RCC 7860 (cell line): ENCODE measurements at places on chromosomes 16 and 17.
A peak's percentile ranks its signal among the peaks of the same experiment; 100 is the strongest.

- peak; percentile 85 for DNase-seq
These were observed 934 bp downstream of the MAFG start for GRCh38 chr17:81926451-81927151.

- no peak for DNase-seq
These were observed 5.3 kb downstream of the DEF8 start for GRCh38 chr16:89953671-89954406.

DNA sequence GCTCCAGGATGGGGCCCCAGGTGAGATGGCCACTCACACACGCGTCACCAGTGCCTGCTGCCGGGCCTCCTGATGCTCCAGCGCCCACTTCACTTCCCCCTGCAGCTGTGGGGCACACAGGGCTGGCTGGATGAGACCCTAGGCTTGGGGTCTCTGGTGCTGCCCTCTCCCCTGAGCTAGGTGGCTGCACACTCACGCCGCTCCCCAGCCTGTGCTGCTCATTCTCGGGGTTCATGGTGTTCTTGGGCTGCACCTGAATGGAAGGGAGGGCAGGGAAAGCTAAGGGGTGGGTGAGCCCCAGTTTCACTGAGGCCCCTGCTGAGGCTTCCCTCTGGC is 1.2 kb downstream of the CCDC78 start:
- no peak for DNase-seq

DNA sequence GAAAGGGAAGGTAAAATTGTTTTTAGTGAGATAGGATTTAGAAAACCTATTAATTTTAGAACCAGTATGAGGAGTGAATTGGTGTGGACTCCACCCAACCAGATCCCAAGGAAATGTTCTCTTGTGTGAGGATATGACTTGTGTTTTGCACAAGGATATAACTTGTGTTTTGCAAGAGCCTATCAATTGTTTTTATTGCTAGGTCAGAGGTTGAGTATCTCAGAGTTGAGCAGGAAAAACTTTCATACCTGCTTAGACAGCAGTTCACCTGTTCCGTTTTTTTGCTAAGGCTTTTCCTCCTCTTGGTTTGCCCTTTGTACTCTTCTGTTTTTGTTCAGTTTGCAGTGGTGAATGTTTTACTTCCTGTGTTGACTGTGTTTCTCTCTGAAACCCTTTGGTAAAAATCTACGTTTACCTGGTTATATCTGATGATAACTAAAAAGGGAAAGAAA is 5.1 kb downstream of the NBR1 start:
- DNase-seq: no peak

DNA sequence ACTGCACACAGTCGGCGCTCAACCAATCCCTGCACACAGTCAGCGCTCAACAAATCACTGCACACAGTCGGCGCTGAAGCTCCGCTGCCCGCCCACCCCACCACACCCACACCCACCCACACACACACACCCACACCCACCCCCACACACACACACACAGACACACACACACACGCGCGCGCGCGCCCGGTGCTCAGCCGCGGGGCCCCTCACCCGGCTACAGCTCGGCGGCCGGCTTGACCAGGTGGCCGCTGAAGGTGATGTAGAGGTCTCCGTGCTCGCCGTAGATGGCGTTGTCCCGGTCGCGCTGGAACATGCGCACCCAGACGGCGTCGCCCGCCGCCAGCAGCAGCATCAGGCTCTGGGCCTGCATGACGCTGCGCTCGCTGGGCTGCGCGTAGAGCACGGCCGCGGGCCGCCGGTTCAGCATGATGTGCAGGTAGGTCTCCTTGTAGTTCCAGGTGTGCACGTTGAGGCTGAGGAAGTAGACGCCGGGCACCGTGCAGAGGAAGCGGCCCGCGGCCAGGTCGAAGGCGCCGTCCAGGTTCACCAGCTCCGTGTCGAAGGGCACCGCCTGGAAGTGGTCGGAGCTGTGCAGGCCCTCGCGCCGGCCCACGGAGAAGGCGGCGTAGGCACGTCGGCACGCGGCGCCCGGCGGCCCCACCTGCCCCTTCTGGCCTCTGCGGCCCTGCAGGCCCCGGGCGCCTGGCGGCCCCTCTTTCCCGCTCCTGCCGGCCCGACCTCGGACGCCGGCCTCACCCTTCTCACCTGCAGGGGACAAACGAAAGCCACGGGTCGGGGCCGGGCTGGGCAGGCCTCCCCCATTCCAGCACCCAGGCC is 2.5 kb downstream of the C1QTNF8 start:
- DNase-seq: no peak

- DNase-seq: peak; percentile 9
These were observed 2.3 kb downstream of the NDUFB10 start for GRCh38 chr16:1961651-1962067.

- DNase-seq: no peak
These were observed 36.4 kb upstream of the CD300E start for GRCh38 chr17:74659889-74660288.

DNA sequence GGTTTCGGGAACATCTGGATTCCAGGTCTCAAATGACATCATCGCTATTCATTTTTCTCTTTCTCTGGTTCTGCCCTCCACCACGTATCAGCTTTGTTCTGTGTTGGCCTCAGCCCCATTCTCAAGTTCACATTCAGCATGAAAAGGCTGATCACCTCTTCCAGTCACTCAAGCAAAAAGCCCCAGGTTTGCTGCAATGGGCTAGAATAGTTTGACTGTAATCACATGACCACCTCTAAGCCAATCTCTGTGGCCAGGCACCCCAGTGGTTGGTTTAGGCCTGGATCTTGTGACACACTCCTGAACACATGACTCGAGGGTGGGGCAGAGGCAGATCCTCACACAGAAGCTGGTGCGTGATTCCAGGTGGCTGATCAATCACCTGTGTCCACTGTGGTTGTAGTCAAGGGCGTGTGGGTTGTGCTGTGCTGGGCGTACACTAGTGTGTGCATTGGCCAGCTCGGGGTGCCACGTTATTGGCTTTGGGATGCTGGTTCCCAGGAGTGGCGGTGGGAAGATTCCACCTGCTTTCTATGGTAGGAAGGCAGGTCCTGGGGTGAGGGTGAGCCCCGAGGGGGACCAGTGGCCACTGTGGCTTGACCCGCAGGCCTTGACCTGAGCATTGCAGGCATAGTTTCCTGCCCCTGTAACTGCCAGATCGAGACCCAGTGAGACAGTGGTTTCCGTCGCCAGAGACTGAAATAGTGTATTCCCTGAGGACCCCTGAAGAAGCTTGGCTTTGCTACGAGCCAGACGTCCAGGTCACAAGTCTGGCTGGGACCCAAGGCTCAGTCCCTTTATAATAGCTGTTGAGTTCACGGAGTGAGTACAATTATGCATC is 12.0 kb downstream of the EEF2K start:
- no peak for DNase-seq

DNA sequence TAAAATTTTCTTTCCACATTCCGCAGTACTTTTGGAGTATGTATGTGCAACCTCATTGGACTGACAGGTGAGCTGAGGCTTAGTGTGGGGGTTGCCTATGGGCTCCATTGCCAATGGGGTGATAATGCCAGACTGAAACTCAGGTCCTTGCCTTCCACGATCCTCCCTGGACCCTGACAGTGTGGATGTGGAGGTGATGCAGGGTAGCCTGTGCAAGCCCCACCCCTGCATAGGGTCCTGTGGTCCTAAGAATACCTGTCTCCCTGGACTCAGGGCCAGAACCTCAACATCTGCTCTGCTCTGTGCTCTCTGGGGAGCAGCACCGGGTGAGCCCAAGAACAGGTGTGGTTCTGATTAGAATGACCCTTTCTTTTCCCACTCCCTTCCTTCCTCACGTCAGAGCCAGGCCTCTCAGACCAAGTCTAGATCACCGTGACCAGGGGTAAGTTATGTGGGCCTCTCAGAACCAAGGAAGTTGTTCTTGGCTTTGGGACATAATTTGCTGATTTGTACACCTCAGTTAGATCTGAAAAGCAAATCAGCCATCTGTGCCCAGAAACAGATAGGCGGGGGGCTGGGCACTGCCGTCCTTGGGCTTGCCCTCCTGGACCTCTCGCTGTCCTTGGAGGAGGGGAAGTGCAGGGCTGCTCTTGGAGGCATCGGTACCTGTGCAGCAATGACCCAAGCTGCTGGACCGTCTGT is 8.4 kb upstream of the TNS4 start:
- no peak for DNase-seq

GRCh38 chr17:43560461-43561427 is 14.6 kb upstream of the ETV4 start:
- DNase-seq: no peak

- no peak for DNase-seq
These were observed 79.0 kb upstream of the SMURF2 start for GRCh38 chr17:64741038-64741641.

GRCh38 chr17:55749985-55750384 is 866 bp upstream of the PCTP start:
- DNase-seq: no peak

- no peak for DNase-seq
These were observed 109.6 kb upstream of the IRX6 start for GRCh38 chr16:55214412-55214811.

- DNase-seq: no peak
These were observed 970 bp downstream of the EPN2 start for GRCh38 chr17:19238167-19238505.

DNA sequence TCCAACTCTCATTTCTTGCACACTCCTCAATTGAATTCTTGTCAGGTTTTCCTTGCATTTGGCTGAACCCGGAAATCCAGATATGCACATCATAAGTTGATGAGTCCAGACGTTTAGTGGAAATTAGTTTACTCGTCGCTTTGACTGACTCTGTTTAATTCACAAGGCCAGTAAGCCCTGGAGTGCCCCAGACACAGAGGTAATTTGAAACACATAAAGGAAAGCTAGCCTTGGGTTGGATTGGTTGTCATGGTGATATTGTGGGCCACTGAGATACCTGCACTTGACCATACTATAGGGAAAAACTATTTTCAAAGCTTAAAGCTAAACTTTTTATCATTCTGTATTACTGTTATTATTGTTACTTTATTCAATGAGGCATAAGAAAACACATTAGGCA is 178.3 kb upstream of the CA10 start:
- no peak for DNase-seq

- no peak for DNase-seq
These were observed 60.9 kb downstream of the SPAG9 start for GRCh38 chr17:51059781-51060180.

GRCh38 chr17:71869841-71870545 is 250.8 kb upstream of the SOX9 start:
- no peak for DNase-seq

GRCh38 chr17:81043725-81044427 is 8.9 kb downstream of the BAIAP2 start:
- peak; percentile 99 for DNase-seq

DNA sequence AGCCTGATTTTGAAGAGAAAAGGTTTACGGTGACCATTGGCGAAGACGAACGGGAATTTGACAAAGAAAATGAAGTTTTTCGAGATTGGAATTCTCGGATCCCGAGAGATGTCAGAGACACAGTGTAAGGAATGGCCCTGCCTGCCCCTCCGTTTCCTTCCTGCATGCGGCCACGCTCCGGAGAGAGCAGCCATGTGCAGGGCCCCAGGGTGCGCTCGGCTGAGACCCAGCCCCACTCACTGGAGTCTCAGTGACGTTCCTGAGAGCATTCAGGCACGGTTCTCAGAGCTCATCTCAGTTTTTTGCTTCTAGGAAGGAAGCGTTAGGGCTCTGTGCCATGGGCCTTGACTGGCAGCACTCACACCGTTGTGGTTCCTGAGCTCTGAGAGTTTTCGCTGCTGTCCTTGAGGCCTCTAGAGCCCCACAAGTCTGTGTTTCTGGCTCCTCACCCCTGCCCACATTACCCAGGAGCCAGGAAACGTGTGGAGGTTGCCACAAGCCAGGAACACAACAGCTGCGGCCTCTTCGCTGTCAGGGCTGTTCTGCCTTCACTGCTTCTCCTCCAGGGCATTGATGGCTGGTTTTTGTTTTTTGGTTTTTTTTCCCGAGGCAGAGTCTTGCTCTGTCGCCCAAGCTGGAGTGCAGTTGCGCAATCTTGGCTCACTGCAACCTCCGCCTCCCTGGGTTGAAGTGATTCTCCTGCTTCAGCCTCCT is 29.8 kb downstream of the ZC3H18 start:
- no peak for DNase-seq

DNA sequence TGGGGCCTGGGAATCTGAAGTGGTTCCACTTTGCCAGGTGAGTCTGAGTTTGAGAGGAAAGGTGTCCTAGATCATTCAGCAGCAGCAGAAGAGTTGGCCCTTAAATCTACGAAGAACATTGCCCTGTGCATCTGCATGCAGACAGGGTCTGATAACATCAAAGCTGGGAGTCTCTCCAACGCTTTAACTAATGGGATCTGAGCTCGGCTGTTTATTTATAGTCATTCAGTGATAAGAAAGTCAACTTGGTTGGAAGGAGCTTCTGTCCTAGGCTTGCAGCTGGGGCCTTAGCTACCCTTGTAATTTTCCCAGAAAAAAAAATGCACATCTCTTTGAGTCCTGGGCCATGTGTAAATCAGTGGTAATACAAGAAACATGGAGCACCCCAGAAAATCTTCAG is 418.0 kb upstream of the HSBP1 start:
- no peak for DNase-seq

- no peak for DNase-seq
These were observed 1.2 kb upstream of the GRB7 start for GRCh38 chr17:39736319-39737165.

DNA sequence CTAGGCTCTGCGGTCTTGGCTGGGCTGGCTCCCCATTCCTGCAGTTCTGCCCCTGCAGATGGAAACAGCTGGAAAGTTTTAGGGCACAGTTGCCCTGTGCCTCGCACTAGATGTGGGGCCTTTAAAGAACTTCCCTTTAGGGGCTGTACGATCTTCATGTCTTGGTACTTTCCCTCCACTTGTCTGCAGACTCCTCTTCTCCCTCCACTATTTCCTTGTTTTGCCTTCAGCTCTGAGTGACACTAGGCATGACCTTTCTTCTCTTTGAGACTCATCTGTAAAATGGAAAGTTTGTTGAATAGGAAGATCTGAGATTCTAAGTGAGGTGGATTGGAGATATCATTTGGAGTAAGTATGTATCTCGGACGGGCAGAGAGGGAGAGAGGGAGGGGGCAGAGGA is 6.3 kb upstream of the TAC4 start:
- no peak for DNase-seq

DNA sequence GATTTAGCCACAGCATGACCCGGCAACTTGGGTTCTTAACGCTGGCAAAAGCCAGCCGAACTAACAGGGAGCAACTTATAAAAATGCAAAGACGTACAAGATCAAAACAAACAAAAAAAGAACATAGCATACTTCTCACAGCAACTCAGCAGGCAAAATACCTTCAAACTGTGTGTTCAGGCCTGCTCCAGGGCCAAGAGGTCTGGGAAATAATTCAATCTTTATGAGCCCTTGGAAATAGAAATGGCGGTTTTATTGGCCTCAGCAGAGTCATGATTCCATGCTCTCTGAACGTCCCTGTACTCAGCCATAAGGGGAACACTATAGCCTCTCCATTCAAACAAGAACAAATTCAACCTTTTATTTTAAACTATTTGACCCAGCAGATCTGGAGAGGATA is 101.3 kb upstream of the C17orf78 start:
- DNase-seq: no peak
